DMS153 (cell line): ENCODE measurements at places on chromosomes 12 and 14.

- no peak for DNase-seq
Measured at GRCh38 chr12:104685366-104685765, 228.6 kb downstream of the CHST11 start.

DNA sequence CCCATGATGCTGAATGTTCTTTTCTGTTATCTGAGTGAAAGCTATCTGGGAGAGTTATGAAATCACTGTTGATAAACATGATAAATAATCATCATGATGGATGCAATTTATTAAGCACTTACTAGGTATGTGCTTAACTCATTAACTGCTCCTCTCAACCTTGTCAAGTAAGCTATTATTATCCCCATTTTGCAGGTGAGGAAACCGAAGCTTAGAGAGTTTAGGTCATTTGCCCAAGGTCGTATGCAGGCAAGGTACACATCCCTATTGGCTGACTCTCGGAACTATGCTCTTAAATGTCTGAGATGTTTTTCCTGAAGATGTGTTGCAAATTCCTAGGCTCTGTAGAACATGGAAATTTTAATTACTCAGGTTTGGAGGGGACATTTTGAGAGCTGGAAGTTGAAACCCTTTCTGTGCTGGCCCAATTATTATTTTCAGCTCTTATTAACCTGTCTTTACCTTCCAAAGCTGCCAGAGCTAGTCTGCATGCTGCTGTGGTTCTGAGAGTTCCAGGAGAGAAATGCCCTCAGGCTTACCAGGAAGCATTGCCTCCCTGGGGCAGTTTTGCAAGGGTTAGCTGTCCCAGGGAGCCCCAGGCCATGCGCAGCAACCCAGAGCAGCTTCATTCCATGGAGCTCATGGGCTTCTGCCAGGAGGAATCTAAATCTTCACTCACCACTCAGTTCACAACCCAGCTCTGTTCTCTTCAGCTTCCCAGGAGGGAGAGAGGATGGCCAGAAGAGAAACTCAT lies 55.6 kb upstream of the OAS1 start:
- no peak for DNase-seq

- DNase-seq, result no peak
Measured at GRCh38 chr14:73368616-73369015, 89.7 kb downstream of the NUMB start.

DNA sequence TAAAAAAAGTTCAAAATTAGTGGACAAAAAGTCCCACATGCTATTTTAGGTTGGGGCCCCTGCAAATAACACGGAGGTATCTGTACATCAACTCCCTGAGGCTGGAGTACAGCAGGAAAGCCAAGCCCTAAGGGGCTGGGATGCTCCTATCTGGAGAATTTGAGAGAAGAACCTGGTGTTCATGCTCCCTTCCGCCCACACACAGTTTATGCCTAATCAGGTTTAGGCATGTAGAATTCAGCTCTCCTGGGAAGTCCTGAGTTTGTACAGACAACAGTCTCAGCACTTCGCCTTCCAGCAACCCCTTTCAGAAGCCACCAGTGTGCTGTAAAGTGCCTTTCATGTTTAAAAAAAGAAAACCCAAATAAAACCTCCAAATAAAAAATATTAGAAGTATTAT lies 237.3 kb upstream of the GRIP1 start:
- DNase-seq, result no peak

GRCh38 chr12:54958048-54958658 lies 26.4 kb downstream of the TESPA1 start:
- peak; percentile 65 for DNase-seq

- DNase-seq, result no peak
Measured at GRCh38 chr12:26971963-26972362, 33.7 kb downstream of the FGFR1OP2 start.

DNA sequence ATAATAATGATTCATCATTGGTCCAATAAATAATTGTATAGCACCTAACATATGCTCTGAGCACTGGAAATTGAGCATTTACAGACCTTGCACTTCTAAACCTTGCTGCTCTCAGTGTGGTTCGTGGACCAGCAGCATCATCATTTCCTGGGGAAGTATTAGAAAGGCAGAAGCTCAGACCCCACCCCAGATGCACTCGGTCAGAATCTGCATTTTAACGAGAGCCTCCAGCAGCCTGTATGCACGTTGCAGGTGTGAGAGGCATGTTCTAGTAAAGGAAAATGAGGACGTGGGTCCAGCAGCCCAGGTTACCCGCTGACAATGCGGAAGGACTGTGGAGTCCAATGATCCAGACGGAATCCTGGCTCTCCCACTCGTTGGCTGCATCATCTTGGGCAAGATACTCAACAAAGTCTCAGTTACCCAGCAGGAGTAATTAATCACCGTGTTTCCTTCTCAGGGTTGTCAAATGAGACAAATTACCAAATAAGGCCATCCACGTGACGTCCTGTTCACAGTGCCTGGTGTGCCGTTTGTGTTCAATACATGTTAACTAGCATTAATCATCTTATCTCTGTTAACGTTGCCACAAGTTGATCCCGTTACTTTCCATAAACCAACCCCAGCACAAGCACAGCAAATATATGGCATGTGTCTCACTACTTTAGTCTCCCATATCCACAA lies 49.2 kb upstream of the CCND2 start:
- no peak for DNase-seq

DNA sequence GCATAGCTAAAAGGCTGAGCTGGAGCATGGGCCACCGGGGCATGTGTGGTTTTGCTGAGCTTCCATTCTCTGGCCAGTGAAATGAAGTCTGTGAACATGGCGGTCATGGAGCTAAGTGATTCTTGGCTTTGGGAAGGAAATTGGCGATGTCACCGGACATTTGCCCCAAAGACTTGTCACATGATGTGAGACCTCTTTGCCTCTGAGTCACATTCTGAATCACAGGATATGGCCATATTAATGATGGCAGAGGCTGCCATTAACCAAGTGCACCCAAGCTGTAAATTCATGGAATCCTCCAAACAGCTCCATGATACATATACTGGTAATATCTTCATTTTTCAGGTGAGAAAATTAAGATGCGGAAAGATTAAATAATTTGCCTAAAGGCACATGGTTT lies 27.4 kb upstream of the BATF start:
- no peak for DNase-seq

DNA sequence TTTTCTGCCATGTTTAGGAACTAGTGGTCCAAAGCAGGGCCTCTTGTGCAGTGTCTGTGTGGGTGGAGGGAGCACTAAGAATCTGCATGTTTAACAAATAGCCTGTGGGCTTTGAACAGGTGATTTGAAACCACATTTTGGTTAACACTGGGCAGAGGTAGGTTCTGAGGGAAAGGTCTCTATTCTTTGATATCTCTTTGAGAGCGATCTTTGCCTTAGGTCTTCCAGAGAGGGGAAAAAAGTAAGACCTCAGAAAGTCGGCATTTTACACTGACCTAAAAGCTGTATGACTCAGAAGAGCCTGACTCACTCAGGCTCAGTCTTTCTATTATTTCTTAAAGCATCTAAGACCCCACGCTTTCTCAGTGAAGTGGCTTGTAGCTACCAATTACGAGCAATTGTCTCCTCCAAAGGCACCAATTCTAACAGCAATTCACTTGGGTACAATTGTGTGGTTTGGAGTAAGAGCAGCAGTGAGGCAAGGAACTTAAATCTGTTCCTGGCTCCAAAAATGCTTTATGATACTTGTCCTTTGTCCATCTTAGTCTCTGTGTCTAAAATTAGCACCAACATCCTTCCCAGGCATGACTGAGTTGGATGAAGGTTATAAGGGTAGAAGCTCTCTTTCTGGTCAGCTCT lies 8.8 kb downstream of the EIF2B2 start:
- no peak for DNase-seq

DNA sequence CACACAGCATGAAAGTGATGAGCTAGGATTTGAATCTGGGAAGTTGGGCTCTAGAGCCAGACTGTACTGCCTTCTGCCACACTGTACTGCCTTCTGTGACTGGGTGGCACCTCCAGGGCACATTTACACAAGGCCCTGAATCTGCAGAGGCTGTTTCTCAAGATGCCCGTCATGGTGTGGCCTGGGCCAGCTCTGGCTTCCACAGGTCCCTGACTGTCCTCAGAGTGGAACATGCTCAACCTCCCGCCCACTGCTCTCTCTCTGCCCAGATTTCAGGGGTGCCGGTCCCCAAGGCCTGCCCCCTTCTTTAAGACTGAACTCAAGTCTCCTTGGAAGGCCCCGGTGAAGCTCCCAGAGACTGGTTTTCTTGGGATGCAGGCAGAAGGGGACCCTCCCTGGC lies 50.2 kb downstream of the C14orf132 start:
- no peak for DNase-seq
